ENCODE measurements at places on chromosomes 1 and 21. TPM values are rescaled to one million over a fixed set of nuclear protein-coding genes. Genes with fewer than 3 reads are reported as not detected.

DNA sequence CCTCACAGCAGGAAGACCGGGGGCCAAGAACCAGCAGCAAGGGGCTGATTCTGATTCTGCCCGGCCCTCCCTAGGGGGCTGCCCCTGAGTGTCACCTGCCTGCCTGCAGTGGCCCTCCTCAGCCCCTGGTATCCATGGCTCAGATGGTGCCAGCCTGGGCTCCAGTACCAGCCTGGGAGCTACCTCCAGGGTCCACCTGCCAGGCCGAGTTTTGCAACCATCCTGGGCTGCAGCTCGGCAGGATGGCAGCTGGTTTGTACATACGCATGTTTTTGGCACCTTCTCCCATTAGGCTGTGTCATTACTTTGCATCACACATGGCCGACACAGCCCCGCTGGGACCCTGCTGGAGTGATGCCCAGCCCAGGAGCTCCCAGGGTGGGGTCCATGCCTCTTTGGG lies 93.3 kb upstream of the WNT4 start:
- H3K4me1 ChIP-seq: no peaks in the 10 kb centered on the region
- peaks cover 19% of the 10 kb centered on the region for H3K27me3 ChIP-seq
- H3K36me3 ChIP-seq: no peaks in the 10 kb centered on the region
- DNase-seq: no peak
- H3K27ac ChIP-seq: no peak overlapping the region
- H3K4me3 ChIP-seq: no peak overlapping the region

- no peak overlapping the region for H3K4me3 ChIP-seq
- H3K4me1 ChIP-seq: no peaks in the 10 kb centered on the region
- no peaks in the 10 kb centered on the region for H3K27me3 ChIP-seq
- DNase-seq: no peak
Observed at GRCh38 chr1:41514381-41514780, 29.9 kb upstream of the EDN2 start.

- DNase-seq: peak; percentile 49
- no peaks in the 10 kb centered on the region for H3K27me3 ChIP-seq
- no peaks in the 10 kb centered on the region for H3K36me3 ChIP-seq
- H3K4me3 ChIP-seq: no peak overlapping the region
- H3K4me1 ChIP-seq: no peaks in the 10 kb centered on the region
Observed at GRCh38 chr1:68346188-68346808, 103.5 kb downstream of the RPE65 start.

- DNase-seq: no peak
- H3K4me3 ChIP-seq: no peak overlapping the region
- no peaks in the 10 kb centered on the region for H3K36me3 ChIP-seq
- no peak overlapping the region for H3K27ac ChIP-seq
- H3K27me3 ChIP-seq: peaks cover 14% of the 10 kb centered on the region
- peaks cover 13% of the 10 kb centered on the region for H3K4me1 ChIP-seq
Observed at GRCh38 chr1:20405051-20405754, 80.8 kb downstream of the CAMK2N1 start.

DNA sequence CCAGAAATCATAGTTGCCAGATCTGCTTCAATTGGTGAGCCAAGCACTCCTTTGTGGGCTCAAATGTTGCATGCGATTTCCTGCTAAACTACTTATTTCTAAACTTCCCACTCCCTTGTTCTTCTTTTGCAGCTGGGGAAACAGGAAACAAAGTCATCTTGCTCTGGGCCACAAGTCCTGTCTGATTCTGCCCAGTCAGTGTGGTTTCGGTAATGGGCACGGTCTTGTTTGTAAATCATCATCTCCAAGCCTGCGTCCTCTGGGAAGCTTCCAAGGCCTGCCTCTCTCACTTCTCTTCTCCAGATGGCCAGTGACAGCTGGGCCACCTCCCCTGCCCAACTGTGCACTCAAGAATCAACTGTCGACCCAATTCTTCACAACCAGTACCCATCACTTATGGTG lies 4.4 kb downstream of the S100A8 start:
- no peaks in the 10 kb centered on the region for H3K4me1 ChIP-seq
- no peak overlapping the region for H3K4me3 ChIP-seq
- DNase-seq: no peak
- H3K27me3 ChIP-seq: peaks cover 19% of the 10 kb centered on the region
- no peaks in the 10 kb centered on the region for H3K36me3 ChIP-seq

GRCh38 chr21:43613755-43614638 lies 45.3 kb downstream of the HSF2BP start:
- no peak for DNase-seq
- no peak overlapping the region for H3K4me3 ChIP-seq
- H3K27me3 ChIP-seq: no peaks in the 10 kb centered on the region
- H3K36me3 ChIP-seq: no peaks in the 10 kb centered on the region

DNA sequence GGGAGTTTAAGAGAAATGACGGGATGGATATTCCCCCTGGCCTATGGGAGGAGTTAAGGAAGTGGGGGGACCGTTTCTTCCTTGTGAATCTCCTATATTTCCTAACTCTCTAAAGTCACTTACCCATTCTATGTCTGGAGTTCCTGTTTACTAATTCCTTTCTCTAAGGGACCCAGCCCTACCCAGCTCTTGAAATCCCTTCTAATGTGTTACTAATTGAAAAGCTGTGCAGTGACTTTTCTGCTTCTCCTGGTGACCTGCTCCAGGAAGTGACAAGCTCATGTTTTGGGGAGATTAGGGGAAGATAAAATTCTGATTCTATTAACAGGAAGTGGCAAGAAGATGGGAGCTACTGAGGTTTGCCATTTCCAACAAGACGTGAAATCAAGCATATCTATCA lies 4.0 kb upstream of the SAMSN1 start:
- no peak for DNase-seq
- no peak overlapping the region for H3K27ac ChIP-seq
- no peaks in the 10 kb centered on the region for H3K4me1 ChIP-seq
- no peaks in the 10 kb centered on the region for H3K27me3 ChIP-seq

DNA sequence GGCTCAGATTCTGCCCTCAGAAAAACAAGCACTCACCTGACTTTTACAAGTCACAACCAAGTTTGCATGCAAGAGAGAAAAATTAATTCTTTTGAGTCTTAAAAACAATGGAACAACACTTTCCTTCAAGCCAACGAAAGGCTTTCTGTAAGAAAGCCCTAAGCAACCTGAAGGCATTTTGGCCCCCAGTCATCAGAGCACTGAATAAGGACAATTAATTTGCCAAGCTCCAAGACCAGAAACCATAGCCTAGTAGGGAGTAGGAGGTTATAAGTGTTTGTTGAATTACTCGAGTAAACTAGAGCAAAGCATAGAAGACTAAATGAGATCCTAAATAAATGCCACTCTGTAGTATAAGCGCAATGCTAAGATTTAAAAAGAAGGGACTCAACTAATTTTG lies 4.7 kb downstream of the TGFBR3 start:
- no peak overlapping the region for H3K27ac ChIP-seq
- H3K27me3 ChIP-seq: no peaks in the 10 kb centered on the region
- no peak overlapping the region for H3K4me3 ChIP-seq
- no peaks in the 10 kb centered on the region for H3K36me3 ChIP-seq
- no peak for DNase-seq
- H3K4me1 ChIP-seq: peaks cover 41% of the 10 kb centered on the region

- H3K36me3 ChIP-seq: no peaks in the 10 kb centered on the region
Observed at GRCh38 chr1:156150333-156151011, 2.9 kb upstream of the SEMA4A start.

DNA sequence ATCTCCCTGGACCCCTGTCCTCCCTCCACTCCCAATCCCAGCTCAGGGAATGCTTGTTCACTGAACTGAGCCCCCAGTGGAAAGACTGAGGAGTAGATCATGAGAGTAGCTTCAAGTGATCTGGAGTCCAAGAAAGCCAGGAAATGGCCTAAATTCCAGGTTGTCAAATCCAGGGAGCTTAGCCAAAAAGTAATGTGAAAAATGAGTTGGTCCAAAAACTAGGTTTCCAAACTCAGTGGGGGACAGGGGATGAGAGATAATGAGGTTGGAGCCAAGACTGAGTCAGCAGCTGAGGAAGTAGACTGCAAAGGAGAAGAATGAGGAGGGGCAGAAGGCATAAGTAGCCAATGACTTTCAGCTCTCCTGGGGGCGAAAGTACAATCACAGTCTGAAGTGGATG lies 284.1 kb upstream of the BEND5 start:
- H3K36me3 ChIP-seq: no peaks in the 10 kb centered on the region
- H3K27me3 ChIP-seq: no peaks in the 10 kb centered on the region
- H3K4me1 ChIP-seq: no peaks in the 10 kb centered on the region

DNA sequence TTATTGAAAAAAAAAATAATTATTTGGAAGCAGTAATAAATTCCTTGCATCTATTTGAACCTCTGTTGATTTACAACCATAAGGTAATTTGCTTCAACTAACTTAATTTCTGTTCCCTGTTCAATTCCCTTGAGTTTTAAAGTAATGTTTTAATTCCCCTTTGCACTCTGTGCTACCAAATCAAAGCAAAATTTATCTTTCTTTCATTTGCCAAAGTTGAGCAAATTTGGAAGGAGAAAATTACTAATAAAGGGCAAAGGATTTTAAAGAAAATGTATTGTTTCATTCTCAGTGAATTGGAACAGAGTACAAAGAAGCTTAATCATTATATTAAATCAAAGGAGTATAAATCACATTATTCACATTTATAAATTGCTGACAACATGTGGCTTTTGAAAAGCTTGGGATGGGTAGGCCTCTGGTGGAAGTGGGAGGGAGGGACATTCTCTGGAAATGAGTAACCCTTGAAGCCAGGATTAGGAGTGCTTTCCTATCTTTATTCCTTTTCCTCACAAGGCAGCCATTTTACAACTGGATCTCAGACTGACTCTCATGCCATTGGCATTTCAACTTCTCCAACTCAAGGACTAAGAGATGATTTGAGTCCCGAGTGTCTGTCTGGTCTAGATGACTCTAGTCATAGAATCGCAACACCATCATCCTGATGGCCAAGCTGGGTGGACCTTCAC lies 331.6 kb upstream of the DUSP10 start:
- H3K27me3 ChIP-seq: no peaks in the 10 kb centered on the region
- peak overlapping the region; percentile 73 for H3K27ac ChIP-seq
- H3K4me1 ChIP-seq: peaks cover 33% of the 10 kb centered on the region
- DNase-seq: peak; percentile 89
- H3K4me3 ChIP-seq: no peak overlapping the region
- no peaks in the 10 kb centered on the region for H3K36me3 ChIP-seq

- H3K4me3 ChIP-seq: no peak overlapping the region
- no peaks in the 10 kb centered on the region for H3K27me3 ChIP-seq
- no peak for DNase-seq
- peaks cover 10% of the 10 kb centered on the region for H3K4me1 ChIP-seq
Observed at GRCh38 chr1:29284286-29284960, 48.1 kb downstream of the PTPRU start.

ACTL8 gene
- not detected for total RNA-seq
